GM04503 (cell line): ENCODE measurements at places on chromosomes 16 and 17.
A peak's percentile ranks its signal among the peaks of the same experiment; 100 is the strongest.

- no peak for DNase-seq
Observed at GRCh38 chr16:30558789-30559377, 709 bp upstream of the ZNF764 start.

GRCh38 chr16:70687671-70688245 is 1.9 kb upstream of the MTSS2 start:
- DNase-seq = no peak

DNA sequence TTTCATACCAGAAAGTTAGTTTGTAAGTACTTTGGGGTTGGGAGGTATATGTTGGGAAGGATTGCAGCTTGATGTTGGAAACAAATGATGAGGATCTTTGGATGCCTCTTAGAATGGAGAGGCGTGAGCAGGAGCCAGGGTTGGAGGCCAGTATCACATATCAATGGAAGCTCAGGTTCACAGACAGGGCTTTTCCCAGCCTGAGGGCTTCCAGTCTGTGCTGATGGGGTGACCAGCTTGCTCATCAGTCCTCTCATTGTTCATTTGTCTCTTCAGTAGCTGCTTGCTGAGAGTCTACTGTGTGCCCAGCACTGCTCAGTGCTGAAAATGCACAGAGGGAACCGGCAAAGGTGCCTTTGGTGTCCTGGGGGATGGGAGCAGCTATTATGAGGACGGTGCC is 5.8 kb downstream of the DNAAF1 start:
- no peak for DNase-seq

DNA sequence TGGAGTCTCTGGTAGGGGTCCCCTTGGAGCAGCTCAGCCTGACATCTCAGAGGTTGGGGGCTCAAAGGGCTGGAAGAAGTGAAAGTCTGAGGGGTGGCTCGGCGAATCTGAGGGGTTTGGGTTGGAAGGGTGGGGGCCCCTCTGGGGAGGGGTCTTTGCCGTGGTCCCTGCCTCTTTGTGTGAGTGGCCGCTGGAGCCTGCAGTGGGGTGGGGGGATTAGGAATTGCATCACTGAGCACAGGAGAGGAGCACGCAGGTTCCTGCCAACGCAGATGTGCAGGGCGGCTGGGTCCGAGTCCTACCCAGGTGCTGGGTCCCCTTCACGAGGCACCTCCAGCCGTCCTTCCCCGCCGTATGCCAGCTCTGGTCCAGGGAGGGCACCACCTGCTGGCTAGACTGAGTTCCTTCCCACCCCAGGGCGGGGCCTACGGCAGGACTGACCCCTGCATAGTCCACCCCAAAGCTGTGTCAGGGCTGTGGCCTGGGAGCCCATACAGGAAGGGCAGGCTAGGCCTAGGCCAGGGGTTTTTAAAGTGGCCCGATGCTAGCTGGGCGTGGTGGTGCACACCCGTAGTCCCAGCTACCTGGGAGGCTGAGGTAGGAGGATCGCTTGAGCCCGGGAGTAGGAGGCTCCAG is 9.9 kb downstream of the FMNL1 start:
- DNase-seq = no peak

- no peak for DNase-seq
Observed at GRCh38 chr17:7220593-7221277, 997 bp downstream of the ACADVL start.

DNA sequence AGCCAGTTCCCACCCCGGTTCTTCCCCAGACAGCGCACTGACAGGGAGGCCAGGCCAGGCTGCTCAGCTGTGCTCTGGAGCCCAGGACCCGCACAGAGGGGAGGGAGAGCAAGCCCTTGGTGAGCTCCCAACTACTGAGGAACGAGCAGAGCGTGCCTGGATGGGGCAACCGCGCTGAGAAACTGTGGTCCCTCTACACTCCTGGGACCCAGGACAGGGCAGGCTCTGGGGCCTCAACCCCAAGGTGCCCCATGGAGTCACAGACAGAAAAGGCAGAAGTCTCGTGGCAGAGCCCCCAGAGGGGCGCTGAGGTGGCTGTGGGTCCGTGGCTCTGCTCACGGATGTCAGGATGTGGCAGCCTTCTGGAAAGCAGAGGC is 16.3 kb downstream of the SLX4 start:
- no peak for DNase-seq

- no peak for DNase-seq
Observed at GRCh38 chr17:44207743-44208142, 8.1 kb upstream of the ATXN7L3 start.

DNA sequence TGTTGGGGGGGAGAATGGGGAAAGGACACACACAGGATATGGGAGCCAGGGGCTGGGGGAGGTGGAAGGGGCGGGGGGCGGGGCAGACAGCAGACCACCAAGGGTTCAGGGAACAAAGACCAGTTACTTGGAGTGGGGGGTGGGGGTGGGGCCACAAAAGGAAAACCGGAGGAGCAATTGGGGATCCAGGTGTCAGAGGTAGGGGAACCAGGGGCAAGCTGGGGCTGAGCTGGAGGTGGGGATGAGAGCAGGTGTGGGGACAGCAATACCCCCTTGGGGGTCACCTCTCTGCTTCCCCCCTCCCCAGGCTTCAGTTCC is 1.4 kb upstream of the ORAI3 start:
- no peak for DNase-seq

- no peak for DNase-seq
Observed at GRCh38 chr17:11296994-11297393, 56.0 kb downstream of the SHISA6 start.

GRCh38 chr17:30321314-30321713 is 12.5 kb downstream of the TMIGD1 start:
- no peak for DNase-seq

GRCh38 chr16:89297156-89297874 is 79.8 kb downstream of the ZNF778 start:
- DNase-seq = no peak

DNA sequence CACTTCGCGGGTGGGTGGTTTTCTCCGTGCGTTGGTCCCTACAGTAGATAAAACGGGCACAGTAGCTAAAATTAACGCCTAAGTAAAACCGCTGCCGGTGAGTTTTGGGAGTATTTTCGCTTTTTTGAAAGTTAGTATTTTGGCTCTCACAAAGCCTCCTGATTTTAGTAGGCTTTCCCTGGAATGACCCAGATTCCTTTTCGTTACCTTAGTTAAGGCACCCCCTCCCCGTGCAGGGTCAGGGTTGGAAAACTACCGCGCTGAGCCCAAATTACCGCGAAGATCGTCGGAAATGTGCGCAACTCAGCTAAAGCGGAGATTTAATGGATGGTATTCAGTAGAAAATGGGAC is 28.3 kb upstream of the ST6GALNAC1 start:
- no peak for DNase-seq

DNA sequence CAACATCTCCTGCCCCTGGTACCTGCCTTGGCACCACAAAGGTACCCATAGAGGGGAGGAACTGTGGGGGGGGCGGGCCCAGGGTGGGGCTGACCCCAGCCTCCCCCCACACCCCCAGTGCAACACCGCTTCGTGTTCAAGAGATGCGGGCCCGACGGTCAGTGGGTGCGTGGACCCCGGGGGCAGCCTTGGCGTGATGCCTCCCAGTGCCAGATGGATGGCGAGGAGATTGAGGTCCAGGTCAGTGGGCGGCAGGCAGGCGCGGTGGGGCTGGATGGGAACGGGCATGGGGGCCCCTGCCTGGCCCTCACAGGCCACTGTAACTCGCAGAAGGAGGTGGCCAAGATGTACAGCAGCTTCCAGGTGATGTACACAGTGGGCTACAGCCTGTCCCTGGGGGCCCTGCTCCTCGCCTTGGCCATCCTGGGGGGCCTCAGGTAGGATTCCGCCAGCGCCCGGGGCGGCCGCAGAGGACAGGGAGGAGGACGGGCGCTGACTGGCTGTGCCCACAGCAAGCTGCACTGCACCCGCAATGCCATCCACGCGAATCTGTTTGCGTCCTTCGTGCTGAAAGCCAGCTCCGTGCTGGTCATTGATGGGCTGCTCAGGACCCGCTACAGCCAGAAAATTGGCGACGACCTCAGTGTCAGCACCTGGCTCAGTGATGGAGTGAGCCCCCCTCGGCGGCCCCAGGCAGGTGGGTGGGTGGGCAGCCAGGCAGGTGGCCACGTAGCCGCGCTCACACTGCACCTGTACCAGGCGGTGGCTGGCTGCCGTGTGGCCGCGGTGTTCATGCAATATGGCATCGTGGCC is 7.1 kb downstream of the GCGR start:
- no peak for DNase-seq

GRCh38 chr17:66944351-66945146 is 20.0 kb upstream of the CACNG4 start:
- no peak for DNase-seq

DNA sequence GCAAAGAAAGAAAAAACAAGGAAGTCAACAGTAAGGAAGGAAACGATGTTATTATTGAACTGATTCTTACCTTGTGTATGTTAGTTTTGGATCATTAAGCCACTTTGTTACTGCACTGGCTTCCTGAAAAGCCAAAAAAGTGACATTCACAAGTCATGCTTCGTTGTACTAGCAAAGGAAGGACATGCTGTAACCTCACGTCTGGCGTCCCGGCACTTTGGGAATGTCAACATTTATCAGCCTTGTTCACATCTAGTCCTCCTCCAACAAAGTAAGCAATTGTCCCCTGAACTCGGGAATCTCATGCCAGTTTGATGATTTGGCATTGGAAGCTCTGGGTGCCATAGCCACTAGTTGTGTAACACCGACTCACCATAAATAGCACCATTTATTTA is 731 bp upstream of the MKS1 start:
- DNase-seq = no peak

GRCh38 chr17:55829995-55830612 is 79.3 kb downstream of the PCTP start:
- DNase-seq = no peak

- peak; percentile 5 for DNase-seq
Observed at GRCh38 chr16:56357241-56357764, 68.0 kb downstream of the AMFR start.

DNA sequence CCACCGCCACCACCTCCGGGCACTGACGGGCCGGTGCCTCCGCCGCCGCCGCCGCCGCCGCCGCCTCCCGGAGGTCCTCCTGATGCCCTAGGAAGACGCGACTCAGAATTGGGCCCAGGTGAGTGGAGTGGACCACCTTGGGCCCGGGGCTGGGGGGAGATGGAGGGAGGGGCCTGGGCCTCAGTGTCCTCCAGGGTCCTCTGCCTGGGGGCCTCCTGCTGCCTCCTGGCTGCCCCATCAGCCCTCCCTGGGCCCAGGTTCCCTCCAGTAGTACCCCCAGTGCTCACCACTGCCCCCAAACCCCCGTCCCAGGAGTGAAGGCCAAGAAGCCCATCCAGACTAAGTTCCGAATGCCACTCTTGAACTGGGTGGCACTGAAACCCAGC is 19.9 kb downstream of the SPATA32 start:
- DNase-seq = no peak

DNA sequence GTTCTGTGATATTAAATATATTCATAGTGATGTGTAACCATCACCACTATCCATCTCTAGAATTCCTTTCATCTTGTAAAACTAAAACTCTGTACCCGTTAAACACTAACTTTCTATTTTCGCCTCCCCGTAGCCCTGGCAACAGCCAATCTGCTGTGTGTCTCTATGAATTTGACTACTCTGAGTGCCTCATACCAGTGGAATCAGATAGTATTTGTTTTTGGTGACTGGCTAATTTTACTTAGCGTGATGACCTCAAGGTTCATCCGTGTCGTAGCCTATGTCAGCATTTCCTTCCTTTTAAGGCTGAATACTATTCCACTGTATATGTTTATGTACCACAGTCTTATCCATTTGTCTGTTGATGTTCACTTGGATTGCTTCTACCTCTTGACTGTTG is 18.2 kb downstream of the CHD9 start:
- DNase-seq = no peak

- DNase-seq = no peak
Observed at GRCh38 chr17:81339534-81340296, 44.6 kb upstream of the SLC38A10 start.

DNA sequence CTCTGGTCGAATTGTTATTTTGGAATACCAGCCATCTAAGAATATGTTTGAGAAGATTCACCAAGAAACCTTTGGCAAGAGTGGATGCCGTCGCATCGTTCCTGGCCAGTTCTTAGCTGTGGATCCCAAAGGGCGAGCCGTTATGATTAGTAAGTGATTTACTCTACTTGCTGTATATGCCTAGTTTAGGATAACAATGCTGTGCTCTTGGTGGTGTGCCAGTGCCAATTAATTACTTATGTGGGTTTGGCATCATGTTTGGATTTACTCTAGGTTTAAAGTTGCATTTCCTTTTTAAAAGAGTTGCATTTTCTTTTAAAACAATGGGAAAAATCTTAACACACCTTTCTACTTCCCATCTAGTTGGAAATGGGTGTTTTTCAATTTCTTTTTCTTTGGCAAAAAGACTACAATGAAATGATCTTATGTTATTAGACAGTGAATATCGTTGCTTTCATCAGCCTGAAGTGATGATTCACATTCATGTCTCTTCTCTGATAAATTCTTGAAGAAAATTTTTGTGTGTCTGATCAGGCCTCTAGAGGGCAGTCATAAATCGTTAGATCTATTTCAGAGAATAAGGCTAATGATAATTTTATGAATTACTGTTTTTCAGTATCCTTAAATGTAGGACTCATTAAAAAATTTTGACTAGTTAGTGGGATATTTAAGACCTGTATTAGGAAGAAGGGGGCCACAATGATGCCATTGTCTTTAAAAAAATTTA is 5.6 kb downstream of the SF3B3 start:
- DNase-seq = peak; percentile 27

DNA sequence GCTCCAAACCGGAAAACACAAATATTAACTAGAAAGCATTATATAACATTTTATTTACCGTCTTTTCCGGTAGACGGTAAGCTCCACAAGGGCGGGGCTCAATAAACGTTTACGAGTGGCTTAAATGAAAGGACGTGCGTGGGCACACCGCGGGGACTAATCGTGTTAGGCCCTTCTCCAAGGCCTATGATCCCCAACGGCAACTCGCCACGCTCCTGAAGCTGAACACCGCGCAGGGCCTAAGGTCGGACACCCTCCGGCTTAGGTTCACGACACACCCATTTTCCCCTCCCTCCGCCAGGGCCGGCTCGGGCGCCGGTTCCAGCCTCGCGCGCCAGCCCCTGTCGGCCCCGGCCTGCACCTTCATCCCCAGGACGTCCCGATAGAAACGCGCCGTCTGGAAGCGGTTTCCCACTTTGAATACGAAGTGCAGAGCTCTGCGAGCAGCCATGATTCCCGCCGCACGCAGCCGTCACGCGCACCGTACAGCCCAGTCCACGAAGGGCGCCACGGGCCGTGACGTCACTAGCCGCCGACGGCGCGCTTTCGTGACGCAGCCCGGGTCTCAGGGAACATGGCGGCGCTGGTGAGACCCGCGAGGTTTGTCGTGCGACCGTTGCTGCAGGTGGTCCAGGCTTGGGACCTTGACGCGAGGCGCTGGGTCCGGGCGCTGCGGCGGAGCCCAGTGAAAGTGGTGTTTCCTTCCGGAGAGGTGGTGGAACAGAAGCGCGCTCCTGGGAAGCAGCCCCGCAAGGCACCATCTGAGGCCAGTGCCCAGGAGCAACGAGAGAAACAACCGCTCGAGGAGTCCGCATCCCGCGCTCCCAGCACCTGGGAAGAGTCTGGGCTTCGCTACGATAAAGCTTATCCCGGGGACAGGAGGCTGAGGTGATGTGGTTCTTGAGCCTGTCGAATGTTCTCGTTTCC is at the start of the genes GLOD4 and MRM3:
Gene GLOD4, minus strand, starts transcription at position 476 of the 927 bp plus-strand sequence. Its CDS starts 25 bp downstream, at position 451.
Gene MRM3, plus strand, starts transcription at position 549 of the 927 bp plus-strand sequence. Its CDS starts 26 bp downstream, at position 575.
- peak; percentile 36 for DNase-seq

GRCh38 chr17:55694286-55694910 is 28.3 kb downstream of the TMEM100 start:
- DNase-seq = no peak

- DNase-seq = no peak
Observed at GRCh38 chr16:508884-509736, 18.4 kb upstream of the CAPN15 start.

- DNase-seq = peak; percentile 89
Observed at GRCh38 chr17:43556292-43556691, 10.2 kb upstream of the ETV4 start.
